ENCODE measurements at places on chromosomes 7 and 10. TPM values are rescaled to one million over a fixed set of nuclear protein-coding genes. Genes with fewer than 3 reads are reported as not detected.

The BHLHA15 gene
- not detected for total RNA-seq

DNA sequence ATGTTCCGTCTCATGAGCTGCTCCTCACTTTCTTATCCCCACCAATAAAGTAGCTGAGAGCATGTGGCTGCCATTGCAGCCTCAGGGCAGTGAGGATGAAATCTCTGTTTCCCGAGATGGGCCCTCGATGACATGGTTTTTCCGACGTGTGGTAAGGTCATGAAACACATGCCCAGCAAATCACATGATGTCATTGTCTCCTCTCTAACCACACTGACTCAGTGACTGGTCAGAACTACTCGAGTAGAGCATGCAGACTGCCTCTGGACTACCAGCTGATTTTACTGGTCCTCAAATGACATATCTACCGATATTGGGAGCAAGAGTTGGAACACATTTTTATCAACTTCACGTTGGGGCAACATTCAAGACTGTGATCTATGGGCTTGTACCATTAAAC, 786.1 kb downstream of the CNTNAP2 start:
- DNase-seq: no peak

The ZNF398 gene
- total RNA-seq: 6.3 TPM

DNA sequence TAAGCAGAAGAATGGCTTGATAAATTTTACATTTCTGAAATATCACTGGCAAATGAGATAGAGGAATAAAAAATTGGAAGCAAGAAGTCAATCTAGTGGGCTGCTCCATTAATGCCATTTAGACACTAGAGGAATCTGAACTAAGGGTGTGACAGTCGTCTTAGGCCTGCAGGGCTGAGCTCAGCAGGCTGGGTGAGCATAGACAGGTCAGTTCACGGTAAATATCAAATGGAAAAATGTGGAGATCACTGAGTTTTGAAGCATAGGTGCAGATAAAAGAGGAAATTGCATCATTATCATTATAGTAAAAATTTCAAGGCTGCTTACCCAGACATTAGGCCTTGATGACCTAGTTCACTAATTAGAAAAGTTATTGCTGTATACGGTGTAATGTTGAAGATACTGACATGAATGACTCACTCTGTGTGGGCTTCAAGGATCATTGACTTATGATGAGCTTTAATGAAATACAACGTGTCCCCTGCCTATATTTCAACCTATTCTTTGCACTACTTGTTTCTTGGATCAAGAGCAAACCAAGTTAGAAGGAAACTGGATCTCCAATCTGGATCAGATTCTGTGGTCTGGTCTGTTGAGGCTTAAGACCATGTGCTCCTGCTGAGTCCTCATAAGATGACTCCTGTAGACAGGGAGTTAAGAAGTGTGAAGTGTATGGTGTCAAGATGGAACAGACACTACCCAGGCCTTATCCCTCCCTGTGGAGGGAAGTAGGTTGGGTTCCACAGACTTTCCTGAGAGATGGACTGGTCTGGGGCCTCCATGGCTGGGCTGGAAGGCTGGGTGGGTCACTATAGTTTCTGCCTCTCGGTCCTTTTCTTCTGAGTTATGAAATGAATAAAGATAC, 3.6 kb downstream of the OR2F2 start:
- DNase-seq: no peak

DNA sequence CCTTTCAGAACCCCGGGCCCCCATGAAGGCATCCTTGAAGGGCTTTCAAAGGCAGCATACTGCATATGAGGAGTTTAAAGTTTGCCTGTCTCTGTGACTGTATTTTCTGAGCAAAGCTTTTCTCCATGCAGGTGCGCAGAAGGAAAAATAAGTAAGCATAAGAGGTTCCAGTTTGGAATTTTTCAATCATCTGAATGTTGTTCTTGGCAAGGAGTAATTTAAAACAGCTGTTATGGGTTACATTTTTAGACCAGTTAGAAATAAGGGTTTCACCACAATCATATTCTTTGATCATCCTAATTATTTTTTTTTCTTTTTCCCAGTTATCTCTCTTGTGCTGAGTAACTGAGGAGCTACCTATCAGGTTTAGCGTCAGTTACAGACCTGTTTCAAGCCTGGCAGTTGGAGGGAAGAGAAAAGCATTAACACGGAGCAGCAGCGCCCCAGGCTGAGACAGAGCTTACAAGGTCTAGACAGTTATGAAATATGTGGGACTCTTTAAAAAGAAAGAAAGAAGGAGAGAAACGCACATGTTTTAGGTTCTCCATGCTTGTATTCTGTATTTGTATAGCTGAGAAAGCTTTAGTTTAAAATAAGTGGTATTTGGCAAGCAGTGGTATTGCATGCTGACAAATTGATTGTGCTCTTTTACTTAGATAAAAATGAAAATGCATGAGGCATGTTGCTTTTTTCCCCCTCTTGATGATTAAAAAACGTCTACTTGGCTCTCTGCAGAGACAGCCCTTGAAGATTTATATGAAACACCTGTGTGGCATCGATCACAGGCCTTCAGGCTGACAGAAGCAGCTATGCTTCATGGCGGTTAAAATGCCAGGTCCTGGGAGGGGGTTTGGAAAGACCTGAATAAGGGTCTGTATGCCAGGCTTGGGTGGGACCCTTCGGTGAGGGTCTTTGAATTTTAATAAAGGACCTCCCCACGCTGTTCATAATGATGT, 157.6 kb downstream of the GRK5 start:
- peak; percentile 8 for DNase-seq

DNA sequence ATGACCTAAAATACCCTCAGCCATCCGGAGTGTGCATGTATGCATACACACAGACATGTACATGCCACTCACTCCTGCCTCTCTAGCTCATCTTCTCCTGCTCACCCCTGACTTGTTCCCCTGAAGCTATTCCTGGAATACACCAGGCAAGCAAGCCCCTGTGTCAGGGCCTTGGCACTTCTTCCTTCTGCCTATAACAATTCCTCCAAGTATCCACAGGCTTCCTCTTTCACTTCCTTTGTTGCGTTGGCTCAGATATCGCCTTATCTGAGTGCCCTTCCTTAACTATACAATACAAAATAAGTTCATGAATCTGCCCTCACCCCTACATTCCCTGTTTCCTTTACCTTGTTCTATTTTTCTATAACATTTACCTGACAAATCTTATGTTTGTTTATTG, 88.8 kb downstream of the NOD1 start:
- no peak for DNase-seq

DNA sequence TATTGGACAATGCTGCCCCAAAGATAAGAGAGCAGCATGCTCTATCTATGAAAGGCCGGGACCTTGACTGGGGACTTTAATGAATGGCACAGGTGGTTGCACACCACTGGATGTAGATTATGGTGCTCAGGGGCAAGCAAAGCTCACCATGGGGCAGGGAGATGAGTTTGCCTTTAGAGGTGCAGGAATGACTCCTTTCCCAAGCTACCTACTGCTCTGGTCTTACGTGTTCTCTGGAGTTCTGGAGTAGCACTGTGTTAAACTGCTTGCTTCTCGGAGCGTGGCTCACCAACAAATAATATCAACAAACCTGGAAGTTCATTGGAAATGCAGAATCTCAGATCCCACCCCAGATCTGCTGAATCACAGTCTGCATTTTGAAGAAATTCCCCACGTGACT, 445.3 kb downstream of the RPS24 start:
- no peak for DNase-seq

The ITPRID1 gene
- not detected for total RNA-seq

The COL13A1 gene
- total RNA-seq: 0.89 TPM

The SAMD8 gene
- total RNA-seq: 23.3 TPM

The CYP2C9 gene
- total RNA-seq: not detected

- DNase-seq: no peak
Observed at GRCh38 chr7:131942287-131943150, 386.1 kb upstream of the PODXL start.
